ENCODE measurements at places on chromosomes 3 and 15. TPM values are rescaled to one million over a fixed set of nuclear protein-coding genes. Genes with fewer than 3 reads are reported as not detected.

Gene GCSAM
- total RNA-seq: not detected

Gene GOLGA6L24
- not detected for total RNA-seq

Gene ANKRD63
- not detected for total RNA-seq

Gene AP3S2
- total RNA-seq: 33.2 TPM

Gene AGTR1
- total RNA-seq: 3.1 TPM

Gene LSAMP
- total RNA-seq: 0.16 TPM

Gene MITF
- 1.1 TPM for total RNA-seq

Gene AMT
- total RNA-seq: 1.1 TPM

Gene TMEM212
- not detected for total RNA-seq

Gene TFRC
- 133 TPM for total RNA-seq

Gene IQCF5
- not detected for total RNA-seq

Gene TM4SF1
- 760 TPM for total RNA-seq

Gene IMPG2
- total RNA-seq: not detected

Gene COL6A5
- total RNA-seq: not detected

Gene CCR3
- total RNA-seq: not detected

Gene AHSG
- not detected for total RNA-seq

Gene PP2D1
- not detected for total RNA-seq

Measured in cardiac atrium fibroblast (primary cell).